ENCODE measurements at places on chromosomes 5 and 9.
A peak's percentile ranks its signal among the peaks of the same experiment; 100 is the strongest.

GRCh38 chr9:133162861-133163503 lies 732 bp downstream of the GBGT1 start:
- DNase-seq: no peak

DNA sequence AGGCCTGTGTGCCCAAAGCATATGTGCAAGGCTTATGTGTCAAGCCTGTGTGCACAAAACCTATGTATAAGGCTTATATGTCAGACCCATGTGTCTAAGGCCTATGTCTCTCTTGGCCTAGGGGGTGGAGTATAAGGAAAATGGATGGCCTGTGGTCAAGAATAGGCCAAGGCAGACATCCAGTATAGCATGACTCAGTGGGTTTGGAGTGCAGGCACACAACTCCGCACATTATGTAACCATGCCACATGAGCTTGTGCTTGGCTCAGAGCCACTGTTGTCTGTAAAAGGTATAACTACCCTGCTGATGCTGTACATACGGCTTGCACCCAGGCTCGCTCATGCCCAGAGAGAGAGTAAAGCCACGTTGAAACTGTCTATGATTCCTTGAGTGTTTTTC lies 626.4 kb upstream of the NUDT12 start:
- no peak for DNase-seq

- no peak for DNase-seq
Measured at GRCh38 chr5:102130890-102131289, 165.2 kb downstream of the SLCO4C1 start.

GRCh38 chr5:2576823-2577222 lies 174.7 kb downstream of the IRX2 start:
- no peak for DNase-seq

DNA sequence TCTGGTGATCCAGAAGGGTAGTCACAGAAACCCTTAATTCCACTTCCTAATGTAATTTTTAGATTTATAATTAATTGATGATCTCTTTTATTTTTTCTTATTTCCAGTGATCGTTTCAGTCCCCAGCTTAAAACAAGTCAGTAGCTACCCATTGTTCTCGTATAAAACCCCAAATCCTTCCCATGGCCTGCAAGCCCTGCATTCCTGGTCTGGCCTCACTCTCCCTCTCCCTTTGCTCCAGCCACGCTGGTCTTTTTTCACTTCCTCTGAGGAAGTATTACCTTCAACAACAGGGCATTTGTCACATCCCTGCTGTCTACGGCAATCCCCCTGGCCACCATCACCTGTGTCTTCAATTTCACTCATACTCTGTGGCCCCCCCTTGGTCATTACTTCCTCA lies 44.8 kb downstream of the ACOT12 start:
- DNase-seq: no peak

GRCh38 chr5:161034451-161034850 lies 182.4 kb upstream of the ATP10B start:
- peak; percentile 13 for DNase-seq

Measured in muscle of leg (tissue), 16 donors.